Neural crest cell (in vitro differentiated cells): ENCODE measurements at places on chromosomes 5 and 9.

GRCh38 chr5:155897761-155898160, 429.2 kb upstream of the SGCD start:
- no peak for DNase-seq

GRCh38 chr5:160064417-160064810, 54.8 kb downstream of the PWWP2A start:
- DNase-seq: no peak

GRCh38 chr5:138963763-138964371, 88.7 kb upstream of the LRRTM2 start:
- peak; percentile 38 for DNase-seq

DNA sequence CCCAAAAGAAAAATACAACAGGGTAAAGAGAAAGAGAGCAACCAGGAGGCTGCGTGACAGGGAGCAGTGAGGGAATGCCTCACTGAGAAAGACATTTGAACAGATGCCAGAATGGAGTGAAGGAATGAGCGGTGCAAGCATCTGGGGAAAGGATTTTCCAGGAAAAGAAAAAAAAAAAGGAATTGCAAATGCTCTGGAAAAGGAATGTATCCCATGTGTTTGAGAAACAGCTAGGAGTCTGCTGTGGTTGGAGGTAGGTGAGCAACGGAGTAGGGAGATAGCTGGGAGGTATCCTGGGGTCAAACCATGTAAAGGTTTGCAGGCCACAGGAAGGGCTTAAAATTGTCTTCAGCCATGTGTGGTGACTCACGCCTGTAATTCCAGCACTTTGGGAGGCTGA, 23.6 kb upstream of the CEMIP2 start:
- DNase-seq: no peak

GRCh38 chr5:160799184-160799583, 52.8 kb downstream of the ATP10B start:
- DNase-seq: no peak

- DNase-seq: no peak
These were observed 7.7 kb downstream of the TPM2 start for GRCh38 chr9:35682051-35682450.

- no peak for DNase-seq
These were observed 10.7 kb upstream of the PALM2AKAP2 start for GRCh38 chr9:109769250-109769649.

DNA sequence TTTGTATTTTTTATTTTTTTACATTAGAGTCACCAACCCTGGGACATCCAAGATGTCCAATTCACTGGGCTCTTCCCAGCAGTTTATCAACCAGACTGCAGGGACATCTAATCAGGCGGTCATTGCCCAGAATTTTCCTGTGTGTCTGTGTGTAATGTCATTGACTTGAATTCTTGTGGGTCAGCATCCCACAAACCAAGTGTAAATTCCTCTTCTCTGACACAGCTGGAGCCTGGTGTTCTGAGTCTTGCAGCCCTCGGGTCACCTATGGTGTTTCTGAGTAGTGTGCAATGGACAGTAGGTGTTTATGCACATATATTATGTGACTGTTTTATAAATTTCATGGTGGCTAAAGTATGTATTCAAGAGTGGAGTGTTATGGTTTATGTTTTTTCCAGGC, 815.7 kb downstream of the SEMA5A start:
- no peak for DNase-seq

GRCh38 chr5:139664727-139665351, 16.7 kb downstream of the CXXC5 start:
- no peak for DNase-seq

- DNase-seq: no peak
These were observed 378.2 kb downstream of the ACTL7B start for GRCh38 chr9:108477529-108478006.

GRCh38 chr5:121968910-121969607, 7.3 kb downstream of the SRFBP1 start:
- no peak for DNase-seq

DNA sequence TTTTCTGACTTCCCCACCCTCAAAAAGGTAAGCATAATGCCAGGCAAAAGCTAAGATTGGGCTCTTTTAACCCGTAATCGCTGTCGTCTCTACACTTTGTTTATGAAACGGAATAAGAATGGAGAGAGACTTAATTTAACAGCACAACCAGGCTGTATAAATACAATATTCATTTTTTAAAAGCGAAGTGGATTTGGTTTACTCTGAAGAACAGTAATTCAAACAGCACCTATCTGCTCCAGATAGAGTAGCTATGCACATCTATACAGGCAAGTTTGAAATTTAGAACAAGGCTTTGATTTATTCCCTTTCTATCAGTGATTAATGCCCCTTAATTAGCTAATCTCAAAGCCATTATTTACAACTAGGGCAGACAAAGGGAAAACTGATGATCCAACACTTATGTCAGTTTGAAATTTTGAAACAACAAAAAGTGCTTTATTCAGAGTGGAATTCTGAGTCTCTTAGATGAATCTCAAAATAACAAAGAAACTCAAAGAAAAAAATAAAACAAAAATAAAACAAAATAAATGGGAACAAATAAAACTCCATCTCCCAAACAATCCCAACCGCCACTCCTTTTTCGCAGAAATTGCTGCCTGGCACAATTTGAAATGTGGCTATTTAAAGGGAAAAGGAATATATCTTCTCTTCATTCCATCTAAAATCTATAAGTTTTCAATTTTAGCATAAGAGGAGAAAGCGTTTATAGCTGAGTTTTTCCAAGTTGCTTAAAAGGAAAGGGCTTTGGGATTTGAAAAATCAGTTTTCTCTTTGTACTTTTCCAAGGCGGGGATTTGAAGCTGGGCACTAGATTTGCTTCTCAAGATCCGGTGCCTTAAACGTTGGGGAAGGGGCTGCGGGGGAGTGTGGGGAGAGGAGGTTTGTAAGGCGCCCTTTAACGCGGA, 298.6 kb downstream of the PARP8 start:
- DNase-seq: no peak

GRCh38 chr5:83564069-83564749, 92.7 kb downstream of the VCAN start:
- no peak for DNase-seq

DNA sequence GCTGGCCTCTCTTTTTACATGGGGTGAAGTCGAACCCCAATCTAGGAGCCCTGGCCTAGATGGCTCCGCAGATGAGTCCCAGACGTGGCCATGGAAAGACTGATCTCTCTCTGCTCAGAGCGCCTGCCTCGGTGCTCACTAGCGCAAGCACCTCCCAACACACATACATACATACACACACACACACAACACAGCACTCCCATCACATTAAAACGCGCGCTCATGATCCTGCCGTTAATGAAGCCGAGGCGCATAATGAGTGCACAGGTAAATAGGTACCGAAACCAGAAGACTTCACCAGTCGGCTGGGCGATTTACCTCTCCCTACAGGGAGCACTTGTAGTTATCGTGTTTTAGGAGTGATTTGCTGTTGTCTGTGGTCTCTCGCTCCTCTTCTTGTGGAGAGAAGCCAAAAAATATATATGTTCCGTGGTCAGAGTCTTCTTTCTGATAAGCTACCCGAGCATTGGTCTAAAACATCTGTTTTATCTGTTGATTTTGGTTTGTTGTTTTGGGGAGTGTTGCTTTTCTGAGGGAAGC, 207.7 kb downstream of the MEF2C start:
- DNase-seq: no peak

DNA sequence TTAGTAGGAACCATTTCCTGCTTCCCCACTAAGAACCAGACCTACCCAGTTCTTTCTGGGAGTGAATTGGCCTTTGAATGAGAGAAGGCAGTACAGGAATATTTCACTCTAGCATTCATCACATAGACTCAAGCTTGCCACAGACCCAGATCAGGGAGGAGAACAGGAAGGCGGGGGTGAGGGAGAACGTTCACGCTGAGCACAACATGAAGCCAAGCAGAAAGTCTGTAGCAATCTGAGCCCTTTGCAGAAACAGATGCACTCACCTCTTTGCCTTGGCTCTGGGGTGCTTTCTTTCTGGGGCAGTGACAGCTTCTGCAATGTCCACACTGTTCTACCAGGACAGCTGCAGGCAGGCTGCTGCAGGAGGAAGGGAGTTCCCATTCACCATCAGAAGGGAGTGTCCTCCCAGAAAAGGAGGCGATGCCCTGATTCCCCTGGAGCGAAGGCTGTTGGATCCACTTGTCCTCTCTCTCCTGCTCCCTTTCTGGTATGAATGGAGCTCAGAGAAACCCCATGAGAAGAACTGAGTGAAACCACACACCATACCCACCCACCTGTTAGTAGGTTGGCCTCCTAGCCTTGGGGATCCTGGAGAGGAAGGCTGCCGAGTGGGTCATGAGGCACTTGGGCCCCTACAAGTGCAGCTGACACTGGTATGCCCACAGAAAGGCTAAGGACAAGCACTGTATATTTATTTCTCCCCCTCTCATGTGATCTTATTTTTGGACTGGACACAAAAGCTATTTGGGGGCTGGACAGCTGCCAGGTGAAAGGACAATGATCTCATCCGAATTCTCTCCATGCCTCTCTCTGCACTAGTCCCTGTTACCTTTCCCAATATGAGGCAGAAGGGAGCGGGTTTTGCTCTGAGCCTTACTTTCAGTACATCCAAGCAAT, 11.7 kb upstream of the FGF1 start:
- DNase-seq: no peak

DNA sequence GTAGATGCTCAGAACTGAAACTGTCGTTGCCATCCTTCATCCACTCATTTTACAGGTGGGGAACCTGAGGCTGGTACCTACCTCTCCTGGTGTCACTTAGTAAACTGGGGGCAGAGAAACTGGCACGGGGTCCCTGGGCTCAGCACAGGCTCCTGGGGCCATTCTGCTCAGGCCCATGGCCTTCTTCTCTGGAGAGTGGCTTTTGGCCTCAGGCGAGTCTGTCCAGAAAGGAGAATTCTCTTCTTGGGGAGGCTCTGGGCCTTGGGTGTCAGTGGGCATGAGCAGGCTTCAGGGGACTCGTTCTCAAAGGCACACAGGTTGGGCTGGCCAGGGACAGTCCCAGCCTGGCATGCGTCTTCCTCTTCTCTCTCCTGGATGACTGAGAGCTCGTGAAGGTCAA, 24.6 kb downstream of the COL5A1 start:
- DNase-seq: no peak

GRCh38 chr9:81474125-81474524, 215.2 kb downstream of the TLE1 start:
- no peak for DNase-seq

DNA sequence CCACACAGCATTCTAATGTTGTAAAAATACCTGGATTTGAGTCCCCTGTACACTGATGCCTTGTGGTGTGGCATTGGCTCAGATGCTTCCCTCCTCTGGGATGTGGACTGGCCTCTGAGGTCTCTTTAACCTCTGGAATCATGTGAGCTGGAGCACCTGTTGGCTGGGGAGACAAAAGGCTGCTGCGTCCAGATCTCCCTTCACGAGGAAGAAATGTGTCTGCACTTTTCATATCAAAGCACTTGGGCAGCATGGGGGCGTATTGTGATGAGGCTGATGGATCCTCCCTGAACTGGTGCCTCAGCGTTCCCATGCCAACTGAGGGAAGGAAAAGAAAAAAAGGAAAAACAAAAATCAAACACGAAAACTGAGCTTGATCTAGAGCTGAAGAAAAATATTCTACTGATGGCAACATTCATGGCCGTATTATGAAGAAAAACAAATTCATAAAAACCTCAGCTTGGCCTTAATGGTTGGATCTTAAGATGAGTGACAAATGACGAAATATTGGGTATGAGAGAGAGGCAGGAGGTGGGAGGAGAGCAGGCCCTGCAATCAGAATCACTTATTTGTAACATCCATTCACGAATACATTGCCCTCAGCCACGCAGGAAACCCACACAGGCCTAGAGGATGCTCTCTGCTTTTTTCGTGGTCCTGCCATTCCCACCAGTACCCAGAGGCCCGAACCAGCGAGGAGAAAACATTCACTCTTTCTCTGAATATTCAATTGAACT, 26.2 kb downstream of the GRIA1 start:
- DNase-seq: no peak

- DNase-seq: no peak
These were observed 308.3 kb downstream of the ZSWIM6 start for GRCh38 chr5:61640179-61641021.

GRCh38 chr9:19405771-19406170, 3.0 kb upstream of the ACER2 start:
- no peak for DNase-seq

GRCh38 chr9:132049323-132049882, 30.3 kb downstream of the MED27 start:
- DNase-seq: no peak

GRCh38 chr9:85553475-85553874, 188.3 kb downstream of the AGTPBP1 start:
- no peak for DNase-seq

DNA sequence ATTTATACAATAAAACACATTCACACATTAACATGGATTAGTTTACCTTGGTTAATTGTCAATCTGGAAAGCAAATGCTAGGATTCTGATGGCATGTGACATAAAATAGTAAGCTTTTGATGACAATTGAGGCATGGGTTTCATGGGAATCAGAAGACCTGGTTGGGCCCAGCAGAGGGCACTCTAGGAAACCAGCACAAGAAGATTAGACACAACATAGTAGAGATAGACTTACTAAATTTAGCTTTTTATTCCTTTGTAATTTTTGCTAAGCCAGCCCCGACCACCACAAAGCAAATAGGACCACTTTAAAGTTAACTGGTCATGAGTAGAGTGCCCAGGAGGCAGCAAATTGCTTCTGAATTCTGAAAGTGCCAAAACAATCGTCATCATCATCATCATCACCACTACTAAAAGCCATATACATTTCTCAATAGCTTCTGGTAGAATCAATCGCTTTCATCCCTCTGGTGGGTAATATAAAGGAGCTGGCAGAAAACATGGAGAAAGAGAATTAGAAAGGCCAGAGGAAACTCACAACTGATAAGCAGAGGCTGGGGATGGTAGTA, 163.2 kb downstream of the ARRDC3 start:
- no peak for DNase-seq

- no peak for DNase-seq
These were observed 627.9 kb upstream of the RORB start for GRCh38 chr9:73869264-73869663.

- no peak for DNase-seq
These were observed 11.1 kb upstream of the STC2 start for GRCh38 chr5:173339286-173339685.

DNA sequence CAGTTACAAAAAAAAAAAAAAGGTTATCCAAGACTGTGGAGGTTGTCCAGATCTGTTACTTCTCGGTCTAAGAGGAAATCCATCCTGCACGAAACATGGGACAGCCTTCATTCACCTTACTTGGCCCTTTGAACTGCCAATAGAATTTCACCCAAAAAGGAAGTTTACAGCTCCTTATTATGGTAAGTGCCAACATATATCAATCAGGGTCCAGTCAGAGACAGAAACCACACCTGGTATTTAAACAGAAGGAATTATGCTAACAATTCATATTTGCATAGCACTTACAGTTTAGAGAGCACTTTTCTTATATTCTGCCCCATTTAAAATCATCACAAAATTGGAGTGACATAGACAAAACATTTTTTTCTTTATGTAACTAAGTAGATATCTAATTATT, 93.6 kb upstream of the PTPN3 start:
- no peak for DNase-seq
